Jurkat, Clone E6-1 (cell line): ENCODE measurements at places on chromosomes 1 and 21.

DNA sequence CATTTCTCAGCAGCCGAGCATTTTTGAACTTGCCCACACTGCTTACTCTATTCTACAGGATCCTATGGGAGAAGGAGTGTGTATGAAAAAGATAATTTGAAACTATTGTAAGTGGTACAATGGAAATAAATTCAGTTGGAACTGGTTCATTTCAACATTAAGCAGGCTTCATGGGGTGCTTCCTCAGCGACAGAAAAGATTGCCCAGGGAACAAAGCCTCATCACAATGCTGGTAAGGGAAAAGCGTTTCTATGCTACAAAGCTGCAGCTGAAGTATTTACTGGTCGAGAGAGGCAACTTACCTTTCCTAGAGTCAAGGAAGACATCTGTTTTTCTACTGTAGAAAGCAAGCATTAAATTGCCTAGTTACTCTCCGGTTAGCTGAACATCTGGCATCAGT is 568.2 kb upstream of the ZP4 start:
- no peak for DNase-seq

DNA sequence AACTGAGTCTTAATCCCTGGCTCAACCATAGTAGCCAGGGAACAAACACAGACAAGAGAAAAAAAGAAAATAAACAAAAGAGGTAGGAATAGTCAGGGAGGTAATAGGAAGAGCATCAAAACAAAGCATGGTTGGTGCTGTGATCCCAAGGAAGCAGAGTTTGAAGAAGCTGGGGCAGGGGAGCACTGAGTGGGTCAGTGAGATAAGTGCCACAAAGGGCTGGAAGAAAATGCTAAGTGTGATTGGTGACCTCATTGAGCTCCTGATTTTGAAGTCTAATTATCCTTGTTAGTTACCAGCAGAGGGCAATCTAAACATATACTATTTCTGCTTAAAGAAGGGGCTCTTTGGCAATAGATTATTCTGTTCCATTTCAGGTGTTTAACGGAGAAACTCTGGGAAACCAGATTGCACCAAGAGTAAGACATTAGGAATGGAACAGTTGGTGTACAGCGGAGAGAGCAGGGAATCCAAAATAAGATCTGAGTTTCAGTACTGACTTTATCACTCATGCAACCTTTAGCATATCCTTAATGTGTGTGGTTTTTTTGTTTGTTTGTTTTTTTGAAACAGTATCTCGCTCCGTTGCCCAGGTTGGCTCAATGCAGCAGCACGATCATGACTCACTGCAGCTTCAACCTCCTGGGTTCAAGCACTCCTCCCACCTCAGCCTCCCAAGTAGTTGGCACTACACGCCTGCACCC is 30.7 kb upstream of the KIAA1614 start:
- DNase-seq, result peak; percentile 39

DNA sequence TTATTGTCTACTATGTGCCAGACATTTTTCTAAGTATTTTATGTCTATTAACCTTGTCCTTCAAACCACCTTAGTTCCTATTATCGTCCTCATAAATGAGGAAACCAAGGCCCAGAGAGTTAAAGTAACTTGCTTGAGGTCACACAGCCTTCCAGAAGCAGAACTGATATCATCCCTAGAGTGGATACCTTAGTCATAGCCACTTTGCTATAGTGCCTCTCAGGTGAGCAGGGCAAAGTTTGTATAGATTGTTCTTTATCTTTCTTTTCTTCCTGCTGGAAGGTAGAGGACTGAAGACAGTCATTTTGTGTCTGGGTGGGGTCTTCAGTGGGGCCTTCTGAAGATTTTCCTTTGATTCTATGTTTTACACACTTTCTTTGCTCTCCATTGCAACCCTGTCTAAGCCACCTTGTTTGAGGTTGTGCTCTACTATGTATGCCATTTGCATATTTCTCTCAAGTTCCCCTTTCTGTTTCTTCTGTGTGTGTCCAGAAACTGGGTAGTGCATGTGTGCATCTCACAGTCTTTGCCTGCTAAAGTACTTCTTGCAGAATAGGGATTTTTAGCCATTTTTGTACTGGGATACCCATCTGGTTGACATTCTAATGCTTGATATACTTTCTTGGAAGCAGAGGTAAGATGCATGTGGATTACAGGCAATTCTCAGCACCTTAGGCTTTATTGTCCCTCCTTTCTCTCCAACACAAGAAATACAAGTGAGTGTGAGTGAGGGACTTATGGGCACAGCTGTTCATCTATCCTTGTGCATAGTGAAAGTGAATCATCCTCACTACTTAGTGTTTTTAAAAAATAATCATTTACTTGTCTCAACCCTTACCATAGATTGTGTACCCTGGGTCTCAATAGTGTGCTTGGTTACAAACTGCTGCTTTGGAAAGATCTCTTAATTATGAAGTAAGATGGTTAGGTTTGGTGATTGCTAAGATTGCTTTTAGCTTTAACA is 207.6 kb upstream of the HMCN1 start:
- DNase-seq, result no peak

DNA sequence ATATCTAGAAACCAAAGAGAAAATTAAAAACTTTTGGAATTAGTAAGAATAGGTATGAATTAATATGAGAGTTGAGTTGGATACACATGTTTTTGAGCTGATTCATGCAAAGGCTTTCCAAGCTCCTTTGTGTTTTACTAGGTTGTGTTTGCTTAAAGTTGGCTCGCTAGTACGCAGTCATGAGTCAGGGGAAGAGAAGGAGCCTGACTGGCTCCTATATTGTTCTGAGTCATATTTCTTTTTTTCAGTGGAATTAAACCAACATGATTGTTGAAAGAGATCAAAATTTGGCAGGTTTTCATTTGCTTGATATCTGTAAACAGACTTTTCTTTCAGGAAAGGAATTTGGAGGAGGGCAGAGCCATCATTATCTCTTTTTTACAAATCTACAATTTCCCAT is 66.7 kb downstream of the MAGI3 start:
- no peak for DNase-seq

DNA sequence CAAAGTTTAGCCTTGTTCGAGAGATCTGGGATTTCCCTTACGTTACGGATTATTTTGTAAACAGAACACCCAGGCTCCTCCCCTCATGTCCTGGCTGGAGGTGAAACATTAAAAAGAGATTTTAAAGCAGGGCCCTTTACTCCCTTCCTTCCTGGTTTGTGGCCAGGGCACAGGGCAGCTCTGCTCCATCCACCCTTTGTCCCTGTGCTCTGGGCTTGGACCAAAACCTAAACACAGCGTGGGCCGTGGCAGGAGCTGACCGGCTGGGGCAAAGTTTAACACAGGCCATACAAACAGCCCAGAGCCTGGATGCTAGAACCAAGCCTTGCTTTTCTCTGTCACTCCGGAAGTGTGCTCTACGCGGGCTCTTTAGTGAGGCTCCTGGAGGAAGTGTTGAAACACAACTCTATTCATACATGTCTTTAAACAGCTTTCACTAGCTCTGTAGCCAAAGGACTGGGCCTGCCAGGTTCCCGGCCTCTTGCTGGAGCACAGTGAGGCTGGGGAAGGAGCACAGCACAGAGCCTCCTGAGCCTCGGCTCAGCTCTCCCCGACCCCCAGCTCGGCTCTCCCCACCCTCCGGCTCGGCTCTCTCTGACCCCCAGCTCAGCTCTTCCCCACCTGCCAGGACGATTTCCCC is 84.7 kb downstream of the PDE9A start:
- peak; percentile 48 for DNase-seq

GRCh38 chr1:19771350-19771749 is 28.4 kb downstream of the TMCO4 start:
- DNase-seq, result no peak

DNA sequence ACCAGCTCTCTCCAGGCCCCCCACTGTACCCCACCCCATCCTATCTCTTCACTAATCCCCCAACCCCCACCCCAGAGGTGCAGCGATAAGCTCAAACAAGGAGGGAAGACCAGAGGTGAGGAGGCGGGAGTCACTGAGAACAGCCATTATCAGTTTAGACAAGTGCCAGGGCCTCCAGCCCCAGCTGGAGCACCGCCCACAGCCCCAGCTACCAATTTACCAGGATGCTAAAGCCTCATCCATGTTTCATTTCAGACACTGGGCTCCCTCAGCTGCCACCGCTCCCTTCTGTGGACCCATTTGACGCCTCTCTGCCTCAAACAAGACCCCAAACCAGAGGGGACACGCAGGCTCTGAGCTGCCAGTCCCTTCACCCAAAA is 80.6 kb downstream of the DISP3 start:
- DNase-seq, result no peak
